ENCODE measurements at places on chromosomes 3 and 15.
A peak's percentile ranks its signal among the peaks of the same experiment; 100 is the strongest.

- DNase-seq, result no peak
Measured at GRCh38 chr15:89495638-89496145, 691 bp downstream of the RHCG start.

GRCh38 chr15:100733101-100733842, 130.9 kb downstream of the ASB7 start:
- DNase-seq, result no peak

GRCh38 chr15:22866079-22866478, 27.6 kb downstream of the NIPA2 start:
- no peak for DNase-seq

GRCh38 chr3:108031895-108032294, 58.9 kb downstream of the CD47 start:
- DNase-seq, result no peak

DNA sequence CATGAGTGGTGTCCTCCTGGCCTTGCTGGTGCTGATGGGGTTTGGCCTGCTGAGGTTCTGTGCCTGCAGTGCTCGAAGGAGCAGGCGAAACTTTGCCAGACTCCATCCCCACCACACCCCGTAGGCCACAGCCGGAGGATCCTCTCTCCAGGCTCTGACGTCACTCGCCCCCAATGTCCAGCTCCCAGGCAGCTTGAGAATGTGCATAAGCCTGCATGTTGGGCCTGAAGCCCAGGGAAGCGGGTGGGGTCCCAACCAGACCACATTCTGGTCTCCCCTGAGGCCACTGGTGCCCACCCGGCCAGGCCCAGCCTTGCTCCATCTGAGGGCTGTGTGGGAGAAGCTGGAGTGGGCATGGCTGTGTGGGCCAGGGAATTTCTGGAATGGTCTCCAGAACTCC, 109.8 kb downstream of the ASB7 start:
- no peak for DNase-seq

GRCh38 chr3:184042617-184043016, 10.2 kb upstream of the HTR3C start:
- DNase-seq, result no peak

DNA sequence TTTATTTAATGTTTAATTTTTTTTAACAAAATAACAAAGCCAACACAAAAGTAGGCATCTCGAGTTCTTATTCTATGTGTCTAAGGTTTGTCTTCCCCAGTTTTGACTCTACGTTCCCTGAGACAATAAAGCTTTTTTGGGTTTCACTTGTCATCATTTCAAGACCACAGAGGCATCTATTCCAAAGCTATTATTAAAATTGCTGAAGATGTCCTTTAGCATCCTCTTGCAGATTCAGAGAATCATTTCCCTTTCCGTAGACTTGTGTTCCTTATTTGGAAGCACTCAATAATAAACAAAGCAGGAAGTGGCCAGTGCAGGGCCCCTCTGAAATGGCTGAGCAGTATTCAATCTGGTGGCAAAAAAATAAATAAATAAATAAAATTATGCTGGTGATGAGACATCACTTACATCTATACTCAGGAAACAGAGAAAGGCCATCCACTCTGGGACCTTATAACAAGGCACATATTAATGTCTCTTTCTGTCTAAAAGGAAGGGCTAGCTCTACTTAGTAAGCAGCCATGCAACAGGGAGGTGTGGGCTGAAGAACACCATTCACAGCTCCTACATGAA, 362.3 kb downstream of the WDR72 start:
- no peak for DNase-seq

DNA sequence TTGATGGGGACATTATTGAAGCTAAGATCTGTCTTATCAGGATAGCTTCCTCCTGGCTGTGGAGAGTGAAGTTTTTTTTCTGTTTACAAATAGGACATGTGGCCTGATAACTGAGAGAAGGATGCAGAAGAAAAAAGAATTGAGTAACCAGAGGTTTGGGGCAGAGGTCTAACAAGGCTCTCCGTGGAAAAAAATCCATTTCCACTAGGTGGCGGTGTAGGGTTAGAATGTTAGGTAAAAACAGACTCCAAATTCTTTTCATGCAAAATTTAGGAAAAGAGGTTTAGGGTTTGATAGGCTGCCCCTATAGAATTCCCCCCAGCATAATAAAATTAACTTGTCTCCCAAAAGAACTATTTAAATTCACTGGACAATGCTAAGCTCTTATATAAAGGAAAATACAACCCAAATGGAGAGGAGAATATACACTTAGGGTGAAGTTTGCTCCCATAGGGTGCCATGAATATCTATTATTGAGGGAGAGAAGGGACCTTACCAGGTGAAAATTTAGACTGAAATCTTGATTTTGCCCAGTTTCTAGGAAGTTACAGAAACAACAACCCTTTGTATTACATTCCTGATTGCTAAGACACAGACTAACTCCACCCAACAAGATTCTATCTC, 1560.4 kb downstream of the OTOL1 start:
- peak; percentile 15 for DNase-seq

DNA sequence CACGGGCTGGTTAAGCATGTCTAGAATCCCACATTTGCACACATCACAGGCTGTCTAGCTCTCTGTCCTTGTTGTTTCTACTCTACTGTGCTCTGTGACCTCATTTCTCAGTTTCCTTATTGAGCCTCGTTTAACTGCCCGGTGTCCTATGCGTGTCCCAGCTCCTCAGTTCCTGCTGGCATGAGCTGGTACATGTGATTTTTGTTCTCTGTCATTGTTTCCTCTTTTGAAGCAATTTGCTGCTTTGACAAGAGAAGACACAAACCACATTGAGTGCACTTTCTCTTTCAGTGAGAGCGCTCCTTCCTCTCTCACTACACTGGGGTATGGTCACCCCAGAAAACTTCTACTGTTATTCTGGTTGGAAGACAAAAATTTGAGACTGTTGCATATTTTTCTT, 563.5 kb downstream of the PDCD6IP start:
- DNase-seq, result no peak

DNA sequence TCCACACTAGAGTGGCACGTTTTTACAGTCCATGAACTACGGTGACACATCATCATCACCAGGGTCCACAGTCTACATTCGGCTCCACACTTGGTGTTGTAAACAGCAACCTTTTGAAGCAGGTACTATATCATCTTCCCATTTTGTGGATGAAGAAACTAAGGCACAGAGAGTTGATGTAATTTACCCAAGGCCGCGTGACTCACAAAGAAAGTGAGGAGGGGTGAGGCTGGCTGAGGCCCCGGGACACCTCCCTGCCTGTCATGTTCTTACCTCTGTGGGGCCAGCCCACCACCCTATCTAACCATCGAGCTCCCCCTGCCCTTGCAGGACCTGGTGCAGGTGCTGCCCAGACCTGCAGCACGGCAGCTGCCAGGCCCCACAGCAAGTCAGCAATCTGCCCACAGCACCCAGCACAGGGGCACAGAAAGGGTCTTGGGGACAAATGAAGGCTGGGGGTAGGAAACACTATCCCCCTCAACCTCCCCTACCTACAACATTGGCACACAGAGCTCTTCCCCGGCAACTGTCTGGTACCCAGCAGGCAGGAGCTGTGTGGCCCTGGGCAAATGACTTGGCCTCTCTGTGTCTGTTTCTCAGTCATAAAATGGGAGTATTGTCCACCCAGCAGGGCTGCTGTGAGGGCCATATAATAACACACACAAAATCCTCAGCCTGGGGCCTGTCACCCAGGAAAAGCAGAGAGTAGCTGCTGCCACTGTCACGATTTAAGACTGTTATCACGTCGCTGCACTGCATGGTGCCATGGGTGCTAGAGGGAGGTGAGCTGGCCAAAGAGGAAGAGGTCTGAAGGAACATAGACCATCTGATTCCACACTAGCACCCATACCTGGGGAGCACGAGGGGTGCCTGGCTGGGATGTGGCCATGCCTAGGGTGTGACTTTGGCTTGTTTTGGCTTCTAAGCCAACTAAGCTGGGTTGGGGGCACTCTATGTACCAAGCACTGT, 115.1 kb downstream of the IQSEC1 start:
- DNase-seq, result no peak

DNA sequence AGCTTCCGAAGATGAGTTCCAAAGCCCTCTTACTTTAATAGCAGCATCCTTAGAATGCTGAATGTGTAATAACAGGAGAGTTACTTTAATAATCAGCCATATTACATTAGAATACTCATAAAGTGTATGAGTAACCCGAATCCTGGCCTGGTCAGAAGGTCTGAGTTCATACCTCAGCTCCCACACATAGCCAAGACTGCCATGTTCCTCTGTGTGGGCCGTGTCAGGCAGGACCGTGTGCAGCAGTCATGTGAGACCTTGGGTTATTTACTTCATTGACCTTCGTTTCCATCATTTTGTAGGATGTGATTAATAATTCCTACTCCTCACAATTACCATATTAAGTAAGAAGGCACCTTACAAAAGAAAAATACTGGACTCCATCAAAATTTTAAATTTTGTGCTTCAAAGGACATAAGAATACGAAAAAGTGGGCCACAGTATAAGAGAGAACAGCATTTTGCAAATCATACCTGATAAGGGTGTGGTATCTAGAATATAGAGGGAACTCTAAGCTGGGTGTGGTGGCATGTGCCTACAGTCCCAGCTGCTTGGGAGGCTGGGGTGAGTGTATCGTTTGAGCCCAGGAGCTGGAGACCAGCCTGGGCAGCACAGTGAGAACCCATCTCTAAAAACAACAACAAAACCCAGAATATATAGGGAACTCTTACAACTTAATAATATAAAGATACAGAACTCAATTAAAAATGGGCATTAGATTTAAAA, 163.4 kb downstream of the ATG7 start:
- DNase-seq, result no peak

GRCh38 chr3:161093895-161094294, 11.3 kb downstream of the B3GALNT1 start:
- no peak for DNase-seq

GRCh38 chr3:57652203-57652602, 40.7 kb downstream of the DENND6A start:
- no peak for DNase-seq

DNA sequence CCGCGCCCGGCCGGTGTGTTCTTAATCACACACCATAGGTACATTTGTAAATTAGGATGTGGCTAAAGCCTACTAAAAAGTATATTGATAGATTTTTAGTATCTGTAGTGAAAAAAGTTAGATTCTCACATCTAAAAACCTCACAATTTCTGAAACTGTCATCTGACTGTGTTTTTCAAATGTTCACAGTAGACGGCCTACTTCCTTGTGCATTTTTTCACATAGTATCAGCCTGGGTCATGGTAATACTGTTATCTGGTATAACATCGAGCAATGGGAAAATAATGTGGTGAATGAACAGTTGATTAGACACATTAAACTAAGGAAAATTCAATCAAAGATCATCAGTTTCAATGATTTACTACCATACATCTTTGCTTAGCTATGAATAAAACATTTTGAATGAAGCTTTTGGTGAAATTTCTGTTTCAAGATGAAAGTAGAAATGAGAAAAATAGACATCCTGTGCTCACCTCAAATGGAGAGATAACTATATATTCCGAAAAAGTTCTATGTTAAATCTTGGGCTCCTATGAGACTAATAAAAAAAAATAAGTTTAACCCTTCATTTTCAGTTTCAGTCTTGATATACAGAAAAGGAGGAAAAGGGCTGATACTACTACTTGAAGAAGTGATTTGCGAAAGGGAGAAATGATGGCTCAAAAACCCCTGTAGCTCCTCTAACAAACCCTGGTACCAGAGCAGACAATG, 262.7 kb downstream of the ZBTB20 start:
- DNase-seq, result no peak

GRCh38 chr3:25910997-25911396, 121.1 kb downstream of the OXSM start:
- peak; percentile 19 for DNase-seq

- DNase-seq, result no peak
Measured at GRCh38 chr3:29827756-29828155, 546.9 kb downstream of the RBMS3 start.

GRCh38 chr15:58453931-58454793, 22.4 kb downstream of the LIPC start:
- no peak for DNase-seq

DNA sequence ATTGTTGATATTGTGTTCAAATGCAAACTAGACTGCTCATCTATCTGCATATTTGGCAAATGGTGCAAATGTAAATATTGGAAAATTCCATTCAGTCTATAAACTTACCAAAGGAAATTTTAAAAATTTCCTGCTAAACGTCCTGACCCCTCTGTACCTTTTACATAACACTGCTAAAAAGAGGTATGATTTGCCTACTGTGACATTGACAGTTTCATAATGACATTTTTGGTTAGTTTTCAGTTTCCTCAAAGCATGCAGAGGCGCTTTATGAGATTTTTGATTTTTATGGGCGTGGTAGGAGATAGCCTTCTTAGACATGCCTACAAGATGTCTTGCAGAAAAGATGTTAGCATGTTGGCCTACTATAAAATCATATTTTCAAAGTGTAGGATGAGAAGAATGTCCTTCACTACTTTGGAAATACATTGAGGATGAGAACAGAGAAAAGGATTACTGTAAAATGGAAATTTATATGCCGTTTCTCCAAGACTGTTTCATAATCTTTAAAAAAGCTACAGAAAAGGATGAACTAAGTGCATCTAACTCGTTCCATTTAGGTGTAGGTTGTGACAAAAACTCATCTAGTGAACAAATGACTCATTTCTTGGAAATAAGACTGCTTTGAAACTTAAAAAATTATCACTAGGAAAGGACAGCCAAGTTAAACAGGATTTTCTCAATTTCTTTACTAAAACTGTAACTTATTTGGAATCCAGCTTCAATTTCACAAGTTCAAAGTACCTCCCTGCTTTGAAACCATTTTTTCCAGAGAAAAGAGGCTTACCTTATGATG, 14.5 kb upstream of the ISLR start:
- DNase-seq, result no peak

GRCh38 chr15:94099574-94099960, 131.8 kb upstream of the MCTP2 start:
- no peak for DNase-seq

Measured in HuH-7 (cell line).